Kidney epithelial cell (primary cell): ENCODE measurements at places on chromosomes 3 and 15.

DNA sequence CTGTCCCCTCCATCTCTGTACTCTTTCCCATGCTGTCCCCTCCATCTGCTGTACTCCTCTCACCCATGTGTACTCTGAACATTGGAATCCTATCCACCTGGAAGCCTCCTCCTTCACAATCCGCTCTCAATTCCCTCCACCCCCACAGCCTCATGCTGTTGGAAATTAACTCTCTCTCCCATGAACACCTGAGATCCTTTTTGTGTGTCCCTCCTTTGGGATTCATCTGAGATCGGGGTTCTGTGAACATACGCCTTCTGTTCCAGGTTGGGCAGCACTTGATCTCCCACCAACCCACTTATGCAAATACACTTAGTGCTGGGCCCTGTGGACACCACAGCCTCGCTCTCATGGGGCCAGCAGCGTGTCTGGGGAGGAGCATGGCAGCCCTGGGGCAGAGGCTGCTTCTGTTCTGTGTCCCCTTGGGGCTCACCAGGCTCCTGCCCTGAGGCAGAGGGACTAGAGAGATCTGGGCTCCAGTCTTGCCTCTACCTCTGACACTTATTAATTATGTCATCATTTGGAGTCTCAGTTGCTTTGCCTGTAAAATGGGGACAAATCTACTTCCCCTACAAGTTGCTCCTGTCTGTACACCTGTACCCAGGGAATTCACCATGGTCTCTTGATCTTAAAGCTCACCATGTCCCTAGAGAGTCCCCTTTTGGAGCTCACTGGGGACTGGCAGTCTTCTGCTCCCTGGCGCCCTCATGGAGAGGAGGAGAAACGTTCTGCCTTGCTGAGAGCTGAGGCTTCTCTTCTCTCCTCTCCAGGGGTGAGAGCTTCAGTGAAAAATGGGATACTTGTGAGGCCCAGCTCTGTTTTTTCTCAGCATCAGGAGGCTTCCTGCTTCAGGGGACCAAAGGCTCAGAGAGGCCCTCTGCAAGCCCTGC, 42.7 kb downstream of the ITGA11 start:
- no peak for DNase-seq

DNA sequence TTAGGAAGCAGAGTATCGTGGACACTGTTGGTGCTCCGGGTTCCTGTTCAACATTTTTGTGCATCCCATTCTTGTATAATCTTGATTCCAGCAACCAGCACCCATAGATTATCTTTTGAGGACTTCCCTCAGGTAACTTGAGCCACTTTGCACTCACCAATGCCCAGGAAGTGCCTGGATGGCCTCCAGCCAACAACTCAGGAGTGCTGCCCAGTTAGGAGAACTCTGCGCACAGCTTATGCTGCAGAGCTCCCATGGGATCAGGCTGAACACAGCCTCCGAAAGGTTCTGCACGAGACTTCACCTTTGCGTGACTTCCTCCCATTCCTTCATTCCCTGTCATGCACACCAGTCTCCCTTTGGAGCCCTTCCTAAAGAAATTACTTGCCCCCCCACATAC, 64.3 kb upstream of the LRRN1 start:
- no peak for DNase-seq

GRCh38 chr3:51739110-51739509, 32.2 kb downstream of the GRM2 start:
- no peak for DNase-seq

DNA sequence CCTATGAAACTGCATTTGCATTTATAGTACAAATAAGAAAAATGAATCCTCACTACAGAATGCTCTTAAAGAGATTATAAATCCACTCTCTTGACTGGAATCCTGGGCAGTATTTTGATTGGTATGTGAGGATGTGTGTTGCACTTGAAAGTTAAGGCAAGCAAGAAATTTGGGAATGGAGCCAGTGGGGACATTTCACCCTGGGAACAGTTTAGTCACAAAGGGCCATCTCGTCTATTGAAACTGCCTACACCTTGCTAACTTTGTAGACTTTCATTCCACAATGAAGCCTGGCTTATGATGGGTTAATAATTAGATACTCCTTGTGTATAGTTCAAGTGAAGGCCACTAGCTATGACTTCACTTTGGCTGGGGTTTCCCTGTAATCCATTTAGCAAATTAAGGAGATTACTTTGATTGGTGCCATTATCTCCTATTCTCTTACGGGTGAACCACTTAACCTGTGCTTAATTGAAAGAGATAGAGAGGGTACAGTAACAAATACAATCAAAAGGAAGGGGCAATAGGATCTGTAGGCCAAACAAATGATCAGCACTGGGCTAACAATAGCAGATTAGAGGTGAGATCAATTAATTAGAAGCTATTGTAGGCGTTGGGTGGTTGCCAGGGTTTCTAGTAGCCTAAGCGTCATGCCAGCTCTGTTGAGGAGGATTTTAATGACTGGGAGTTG, 146.9 kb upstream of the RARB start:
- no peak for DNase-seq

- DNase-seq, result no peak
Observed at GRCh38 chr15:91284758-91285466, 184.9 kb downstream of the SV2B start.
